GM23338 (cell line): ENCODE measurements at places on chromosomes 2 and 18.

GRCh38 chr2:113183264-113183663 lies 9.5 kb downstream of the PSD4 start:
- DNase-seq: no peak

DNA sequence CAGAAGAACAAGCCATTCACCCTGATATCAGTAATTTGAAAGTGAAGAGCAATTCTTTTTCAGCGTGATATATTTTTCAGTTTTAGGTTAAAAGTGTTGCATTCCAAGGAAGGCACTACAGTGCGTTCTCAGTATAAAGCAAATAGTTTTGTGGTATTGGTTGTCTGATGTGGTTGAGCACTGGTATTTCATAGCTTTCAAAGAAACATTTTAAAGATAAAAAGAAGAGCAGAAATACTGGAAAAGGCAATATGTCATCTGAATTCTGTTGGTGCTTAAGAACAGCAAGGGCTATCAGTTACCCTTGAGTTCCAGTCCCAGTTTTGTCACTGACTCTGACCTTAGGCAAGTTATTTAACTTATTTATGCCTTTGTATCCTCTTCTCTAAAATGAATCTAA lies 191.6 kb downstream of the BABAM2 start:
- DNase-seq: no peak

GRCh38 chr2:101551336-101551888 lies 76.5 kb upstream of the RFX8 start:
- DNase-seq: no peak

DNA sequence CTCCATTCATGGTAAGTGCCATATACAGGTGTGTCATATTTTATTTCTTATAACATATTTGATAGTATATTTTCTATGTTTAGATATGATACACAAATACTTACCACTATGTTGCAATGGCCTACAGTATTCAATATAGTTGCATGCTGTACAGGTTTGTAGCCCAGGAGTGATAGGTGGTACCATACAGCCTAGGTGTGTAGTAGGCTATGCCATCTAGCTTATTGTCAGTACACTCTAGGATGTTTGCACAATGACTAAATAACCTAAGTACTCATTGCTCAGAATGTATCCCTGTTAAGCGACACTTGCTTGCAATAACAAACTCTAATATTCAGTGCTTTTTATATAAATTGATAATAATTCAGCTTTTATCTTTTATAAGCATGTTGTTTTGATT lies 563.1 kb upstream of the LINC00305 start:
- DNase-seq: no peak

GRCh38 chr18:36931106-36931505 lies 102.2 kb downstream of the KIAA1328 start:
- no peak for DNase-seq

- no peak for DNase-seq
Measured at GRCh38 chr18:57863706-57864105, 60.6 kb upstream of the ATP8B1 start.

DNA sequence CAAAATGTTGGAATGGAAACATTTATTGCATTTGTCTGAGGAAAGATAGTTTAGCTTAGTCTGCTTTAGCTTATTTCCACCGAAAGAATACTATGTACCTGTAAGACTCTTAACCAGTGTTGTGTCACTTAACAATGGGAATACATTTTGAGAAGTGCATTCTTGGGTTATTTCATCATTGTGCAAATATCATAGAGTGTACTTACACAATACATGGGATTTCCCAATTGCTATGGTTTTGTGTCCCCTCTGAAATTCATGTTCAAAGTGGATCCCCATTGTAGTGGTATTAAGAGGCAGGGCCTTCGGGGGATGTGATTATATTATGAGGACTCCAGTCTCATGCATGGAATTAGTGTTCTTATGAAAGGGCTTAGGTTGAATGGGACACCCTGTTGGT lies 249.4 kb upstream of the UBE2E3 start:
- DNase-seq: no peak

DNA sequence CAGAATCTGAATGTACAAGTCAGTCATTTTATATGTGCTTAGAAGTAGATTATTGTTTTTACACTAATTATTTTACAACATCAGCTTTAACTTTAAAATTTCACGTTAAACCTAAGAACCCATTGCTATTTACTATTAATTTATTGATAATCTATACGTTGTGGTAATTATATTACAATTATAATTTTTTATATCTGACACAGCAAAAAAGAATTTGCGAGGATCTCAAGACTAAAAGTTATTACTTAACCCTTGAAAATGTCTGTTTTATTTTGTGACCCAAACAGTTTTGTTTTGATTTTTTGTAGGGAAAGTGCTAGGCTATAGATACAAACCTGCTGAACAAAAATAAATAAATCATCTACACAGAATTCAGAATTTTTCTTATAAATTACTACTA lies 30.3 kb downstream of the BAZ2B start:
- no peak for DNase-seq

- DNase-seq: peak; percentile 59
Measured at GRCh38 chr2:9820020-9820973, 23.0 kb upstream of the TAF1B start.

DNA sequence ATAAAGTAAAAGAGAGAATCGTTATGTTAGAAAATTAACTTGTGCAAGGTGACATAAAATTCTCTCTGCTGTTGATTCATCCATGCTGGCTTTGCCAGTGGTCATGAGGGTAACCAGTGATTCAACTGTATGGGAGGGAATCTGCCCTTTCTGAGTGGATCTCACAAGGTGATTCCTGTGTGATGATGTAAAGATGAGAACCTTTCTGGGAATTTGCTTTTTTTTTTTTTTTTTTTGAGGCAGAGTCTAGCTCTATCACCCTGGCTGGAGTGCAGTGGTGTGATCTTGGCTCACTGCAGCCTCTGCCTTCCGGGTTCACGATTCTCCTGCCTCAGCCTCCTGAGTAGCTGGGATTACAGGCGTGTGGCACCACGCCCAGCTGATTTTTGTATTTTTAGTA lies 23.3 kb downstream of the RAB31 start:
- no peak for DNase-seq
